ENCODE measurements at places on chromosomes 11 and 22.

DNA sequence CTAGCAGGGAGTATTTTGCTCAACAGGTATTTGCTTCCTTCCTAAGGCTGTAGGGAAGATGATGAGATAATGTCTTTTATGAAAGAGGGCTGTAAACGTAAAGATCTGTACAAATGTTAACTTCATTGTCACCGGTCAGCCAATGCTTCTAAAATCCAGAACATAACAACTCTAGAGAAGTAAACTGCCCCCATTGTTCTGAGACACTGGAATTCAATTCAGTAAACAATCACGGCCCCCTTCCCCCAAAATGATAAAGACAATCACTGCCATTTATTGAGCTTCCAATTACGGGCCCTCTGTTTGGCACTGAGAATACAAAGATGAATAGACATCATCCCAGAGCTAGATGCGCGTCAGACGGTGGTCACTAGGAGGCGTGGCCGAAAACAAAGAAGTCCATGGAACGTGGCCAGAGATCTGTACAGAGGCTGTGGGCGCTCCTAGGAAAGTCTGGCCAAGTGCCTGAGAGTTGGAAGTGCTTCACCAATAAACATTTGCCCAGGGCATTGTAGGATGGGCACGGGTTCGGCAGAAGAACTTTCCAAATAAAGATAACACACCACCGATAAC is 576 bp downstream of the TMEM258 start:
- DNase-seq: peak; percentile 70

GRCh38 chr22:49601614-49602321 is 225.9 kb downstream of the BRD1 start:
- no peak for DNase-seq

DNA sequence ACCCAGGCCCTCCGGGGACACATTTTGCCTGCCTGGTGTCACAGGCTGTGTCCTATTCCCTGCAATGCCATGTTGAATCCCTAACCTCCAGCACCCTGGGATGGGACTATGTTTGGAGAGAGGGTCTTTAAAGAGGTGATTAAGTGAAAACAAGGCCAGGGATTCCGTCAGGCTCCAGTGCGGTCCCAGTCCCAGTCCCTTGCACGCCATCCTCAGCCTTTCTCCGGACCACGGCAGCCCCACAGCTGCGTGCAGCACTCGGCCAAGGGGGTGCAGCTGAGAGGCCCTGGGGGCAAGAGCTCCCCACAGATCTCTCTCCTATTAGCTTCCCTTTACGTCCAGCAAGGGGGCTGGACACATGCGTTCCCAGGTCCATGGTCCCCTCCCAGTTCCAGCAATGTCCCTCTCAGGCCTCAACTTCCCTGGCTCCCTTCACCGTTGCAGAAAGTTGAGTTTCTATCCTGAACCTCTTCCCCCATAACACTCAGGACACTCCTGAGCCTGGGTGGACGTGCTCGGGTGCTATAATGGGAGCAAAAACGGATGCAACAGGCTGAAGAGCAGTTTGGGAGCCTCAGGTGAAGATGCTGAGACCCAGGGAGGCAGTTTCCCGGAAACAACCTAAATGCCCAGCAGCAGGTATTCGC is 1422.7 kb downstream of the BRD1 start:
- no peak for DNase-seq

DNA sequence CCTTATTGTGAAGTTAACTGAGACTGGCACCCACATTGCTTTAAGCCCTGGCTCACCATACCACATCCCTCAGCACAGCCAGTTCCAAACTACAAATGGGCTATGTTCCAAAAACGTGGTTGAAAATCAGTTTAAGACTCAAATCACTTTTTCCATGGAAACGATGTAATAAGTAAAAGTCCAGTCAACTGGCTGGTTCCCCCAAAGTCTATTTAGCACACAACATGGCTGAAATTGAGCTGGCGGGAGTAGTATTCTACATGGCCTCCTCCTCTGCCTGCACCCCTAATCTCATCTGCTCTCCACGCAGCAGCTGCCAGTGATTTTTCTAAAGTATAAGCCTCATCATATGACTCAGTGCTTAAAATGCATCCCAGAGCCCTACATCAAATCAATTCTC is 40.9 kb upstream of the BIRC3 start:
- DNase-seq: no peak

GRCh38 chr11:130692220-130692619 is 224.1 kb downstream of the SNX19 start:
- DNase-seq: no peak

DNA sequence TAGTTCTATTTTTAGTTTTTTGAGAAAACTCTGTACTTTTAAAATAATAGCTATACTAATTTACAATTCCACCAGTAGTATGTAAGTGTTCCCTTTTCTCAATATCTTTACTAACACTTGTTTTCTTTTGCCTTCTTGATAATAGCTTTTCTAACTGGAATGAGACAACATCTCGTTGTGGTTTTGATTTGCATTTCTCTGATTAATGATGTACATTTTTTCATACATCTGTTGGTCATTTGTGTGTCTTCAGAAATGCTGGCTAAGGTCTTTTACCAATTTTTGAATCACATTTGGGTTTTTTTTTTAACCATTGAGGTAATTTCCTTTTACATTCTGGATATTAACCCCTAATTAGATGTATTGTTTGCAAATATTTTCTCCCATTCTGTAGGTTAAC is 258.9 kb downstream of the DYNC2H1 start:
- DNase-seq: no peak

- no peak for DNase-seq
Measured at GRCh38 chr11:127393460-127393997, 393.0 kb upstream of the KIRREL3 start.

- DNase-seq: no peak
Measured at GRCh38 chr11:130580891-130581492, 132.5 kb downstream of the ADAMTS15 start.

GRCh38 chr11:3859373-3859881 is 4.0 kb downstream of the STIM1 start:
- DNase-seq: no peak

- no peak for DNase-seq
Measured at GRCh38 chr22:31625661-31626426, 36.2 kb downstream of the PISD start.

DNA sequence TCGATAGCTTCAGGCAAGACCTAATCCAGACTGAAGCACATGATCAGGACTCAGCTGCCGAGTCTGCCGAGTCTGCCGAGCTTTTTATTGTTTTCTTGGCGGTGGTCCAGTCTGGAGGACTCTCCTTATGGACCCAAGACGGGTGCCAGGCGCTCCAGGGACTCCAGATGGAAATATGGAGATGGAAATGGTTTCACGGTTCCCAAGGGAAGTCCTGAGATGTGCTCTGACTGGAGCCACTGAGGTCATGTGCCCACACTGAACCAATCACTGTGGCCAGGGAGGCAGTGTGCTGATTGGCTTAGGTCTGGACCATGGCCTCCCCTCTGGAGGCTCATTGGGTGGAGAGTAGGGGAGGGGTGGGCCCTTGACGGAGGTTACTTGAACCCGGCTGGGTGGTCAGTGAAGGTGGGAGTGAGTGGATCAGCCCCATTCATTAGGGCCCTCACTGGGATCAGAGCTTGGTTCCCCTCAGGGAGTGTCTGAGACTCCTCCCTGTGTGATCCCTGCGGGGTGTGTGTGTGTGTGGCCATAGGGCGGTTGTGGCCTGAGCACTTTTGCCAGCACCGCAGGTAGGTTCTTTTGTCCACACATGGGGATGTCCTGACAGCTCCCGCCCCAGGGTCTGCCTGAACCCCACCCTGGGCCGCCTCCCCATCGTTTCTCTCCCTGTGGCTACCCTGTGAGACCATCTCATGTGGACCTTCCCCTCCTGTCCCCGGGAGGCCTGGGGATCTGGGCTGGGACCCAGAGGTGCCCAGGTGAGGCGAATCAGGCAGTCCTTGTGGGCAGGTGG is 14.0 kb downstream of the RPS6KA4 start:
- DNase-seq: peak; percentile 68

DNA sequence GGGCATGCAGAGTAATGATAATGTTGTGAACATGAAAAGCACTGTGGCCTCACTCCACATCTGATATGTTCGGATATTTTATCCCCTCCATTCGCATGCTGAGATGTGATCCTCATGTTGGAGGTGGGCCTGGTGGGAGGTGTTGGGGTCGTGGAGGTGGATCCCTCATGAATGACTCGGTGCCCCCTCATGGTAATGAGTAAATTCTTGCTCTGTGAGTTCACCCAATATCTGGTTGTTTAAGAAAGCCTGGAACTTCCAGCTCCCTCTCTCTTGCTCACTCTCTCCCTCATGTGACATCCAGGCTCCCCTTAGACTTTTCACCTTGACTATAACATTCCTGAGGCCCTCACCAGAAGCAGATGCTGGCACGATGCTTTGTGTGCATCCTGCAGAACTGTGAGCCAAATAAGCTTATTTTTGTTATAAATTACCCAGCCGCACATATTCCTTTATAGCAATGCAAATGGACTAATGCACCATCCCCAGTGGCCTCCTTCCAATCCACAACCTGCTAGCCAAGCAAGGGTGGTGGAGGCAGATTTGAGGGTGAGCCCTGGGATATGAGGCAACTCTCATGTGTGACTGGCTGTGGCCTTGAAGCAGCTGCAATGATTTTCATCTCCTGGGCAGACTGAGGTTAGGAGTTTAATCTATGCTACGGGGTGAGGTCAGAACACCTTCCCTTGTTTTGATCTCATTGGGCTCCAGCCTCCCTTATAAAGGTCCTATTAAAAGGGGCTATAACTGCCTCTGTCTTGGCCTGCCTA is 276.5 kb downstream of the ETS1 start:
- DNase-seq: no peak

DNA sequence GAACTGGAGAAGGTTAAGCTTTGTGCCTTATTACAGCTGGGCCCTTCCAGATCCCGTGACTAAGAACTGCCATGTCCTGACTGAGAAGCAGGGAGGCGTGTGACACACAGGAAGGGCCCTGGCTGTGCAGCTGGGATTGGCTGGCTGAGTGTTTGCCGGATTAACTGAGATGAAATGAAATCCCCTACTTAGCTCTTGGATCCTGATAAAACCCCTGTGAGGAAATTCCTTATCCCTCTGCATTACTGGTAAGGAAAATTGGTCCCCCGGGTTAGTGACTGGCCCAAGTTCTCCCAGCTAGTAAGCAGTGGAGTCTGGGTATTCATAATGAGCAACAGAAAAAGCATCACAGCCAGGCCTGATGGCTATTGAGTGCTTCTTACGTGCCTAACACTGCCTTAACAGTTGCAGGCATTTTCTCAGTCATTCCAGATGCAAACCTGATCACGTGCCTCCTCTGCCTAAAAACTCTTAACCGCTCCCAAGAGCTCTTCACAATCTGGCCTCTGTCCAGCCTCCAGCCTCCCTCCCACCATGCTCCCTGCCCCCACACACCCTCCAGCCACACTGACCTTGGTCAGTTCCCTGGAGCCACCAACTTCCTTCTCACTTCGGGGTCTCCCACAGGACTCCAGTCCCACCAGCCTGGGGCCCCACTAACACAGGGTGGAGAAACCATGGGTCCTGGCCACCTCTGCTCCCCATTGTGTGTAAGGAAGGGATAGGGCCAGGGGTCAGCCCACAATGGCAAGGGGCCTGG is 37.8 kb downstream of the ARRB1 start:
- no peak for DNase-seq

DNA sequence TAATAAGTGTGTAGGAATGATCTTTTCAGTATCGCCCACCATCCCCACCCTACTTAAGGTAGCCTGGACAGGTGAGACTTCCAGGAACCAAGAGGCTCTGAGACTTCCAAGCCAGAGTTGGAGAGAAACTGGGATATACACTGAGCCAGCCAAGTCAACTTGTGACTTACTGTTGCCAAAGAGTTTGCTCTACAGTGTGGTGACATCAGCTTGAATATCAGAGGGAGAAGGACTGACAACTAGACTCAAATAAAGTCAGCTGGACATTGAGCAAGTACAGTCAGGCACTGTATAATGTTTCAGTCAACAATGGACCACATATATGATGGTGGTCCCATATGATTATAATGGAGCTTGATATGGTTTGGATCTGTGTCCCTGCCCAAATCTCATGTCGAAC is 1.2 kb upstream of the MMP10 start:
- no peak for DNase-seq

GRCh38 chr22:49966774-49967705 is 6.5 kb downstream of the PIM3 start:
- no peak for DNase-seq

DNA sequence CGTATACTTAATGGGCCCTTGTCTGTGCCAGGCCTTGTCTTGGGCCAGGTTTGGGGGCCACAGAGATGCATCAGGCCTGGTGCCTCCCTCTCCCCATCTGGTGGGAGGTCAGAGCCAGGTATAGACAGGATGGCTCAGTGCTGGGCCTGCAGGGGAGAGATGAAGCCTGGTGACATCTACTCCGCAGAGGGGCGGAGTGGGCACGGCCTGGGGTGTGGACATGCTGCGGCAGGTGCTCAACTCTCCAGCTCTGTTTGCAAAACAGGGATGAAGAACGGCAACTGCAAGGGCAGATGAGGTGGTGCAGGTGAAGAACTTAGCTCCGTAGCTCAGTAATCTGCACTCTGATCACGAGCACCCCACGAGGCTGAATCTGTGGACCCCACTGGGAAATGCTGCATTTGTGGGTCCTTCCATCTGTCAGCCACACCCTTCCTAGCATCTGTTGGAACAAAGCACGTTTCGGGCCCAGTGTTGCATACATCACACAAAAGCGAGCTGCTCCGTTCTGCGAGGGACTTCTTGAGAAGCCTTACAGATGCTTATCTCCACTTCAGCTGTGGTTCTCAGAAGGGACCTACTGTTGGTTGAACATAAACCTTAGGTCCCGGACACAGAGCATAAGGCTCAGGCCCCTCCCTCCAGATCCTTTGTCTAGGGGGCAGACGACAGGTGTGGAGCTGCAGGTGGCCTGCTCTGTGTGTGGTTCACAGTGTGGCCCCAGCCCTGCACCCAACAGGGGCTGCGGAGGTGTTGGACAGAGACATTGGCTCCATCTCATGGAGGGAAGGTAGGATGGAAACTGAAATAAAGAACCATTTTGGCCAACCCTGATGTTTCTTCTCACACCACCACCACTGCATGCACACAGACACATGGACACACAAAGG is 78.3 kb downstream of the LRRC32 start:
- no peak for DNase-seq

- DNase-seq: peak; percentile 12
Measured at GRCh38 chr11:37509506-37509905, 911.5 kb upstream of the RAG2 start.

DNA sequence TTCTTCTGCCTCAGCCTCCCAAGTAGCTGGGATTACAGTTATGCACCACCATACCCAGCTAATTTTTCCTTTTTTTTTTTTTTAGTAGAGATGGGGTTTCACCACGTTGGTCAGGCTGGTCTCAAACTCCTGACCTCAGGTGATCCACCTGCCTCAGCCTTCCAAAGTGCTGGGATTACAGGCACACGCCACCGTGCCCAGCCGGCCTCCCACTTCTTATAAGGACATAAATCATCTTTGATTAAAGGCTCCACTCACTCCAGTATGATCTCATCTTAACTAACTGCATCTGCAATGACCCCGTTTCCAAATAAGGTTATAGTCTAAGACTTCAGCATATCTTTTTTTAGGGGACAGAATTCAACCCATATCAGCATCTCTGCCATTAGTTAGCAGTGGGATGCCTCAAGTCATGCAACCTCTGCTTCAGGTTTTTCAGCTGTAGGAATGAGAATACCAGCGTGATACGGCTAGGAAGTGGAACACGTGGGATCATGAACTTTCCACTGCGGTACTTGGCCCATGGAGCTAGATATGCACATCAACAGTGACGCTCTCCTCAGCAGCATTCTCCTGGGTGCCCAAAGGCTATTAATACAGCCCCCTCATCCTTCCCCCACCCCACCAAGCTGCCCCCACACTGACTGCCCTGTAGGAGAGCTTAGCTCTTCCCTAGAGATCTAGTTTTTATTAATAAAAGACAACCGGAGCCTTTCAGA is 41.4 kb downstream of the MCHR1 start:
- no peak for DNase-seq

GRCh38 chr11:18650859-18651557 is 16.9 kb upstream of the SPTY2D1 start:
- no peak for DNase-seq
